ENCODE measurements at places on chromosomes 1 and 21. TPM values are rescaled to one million over a fixed set of nuclear protein-coding genes. Genes with fewer than 3 reads are reported as not detected.

The BACE2 gene
- 35.5 TPM for total RNA-seq

The RGS8 gene
- not detected for total RNA-seq

GRCh38 chr1:109485001-109485400 lies 1.3 kb downstream of the ATXN7L2 start:
- DNase-seq: no peak

The IGSF8 gene
- 51.9 TPM for total RNA-seq

GRCh38 chr1:153795934-153796785 lies 21.0 kb downstream of the SLC27A3 start:
- DNase-seq: peak; percentile 72

DNA sequence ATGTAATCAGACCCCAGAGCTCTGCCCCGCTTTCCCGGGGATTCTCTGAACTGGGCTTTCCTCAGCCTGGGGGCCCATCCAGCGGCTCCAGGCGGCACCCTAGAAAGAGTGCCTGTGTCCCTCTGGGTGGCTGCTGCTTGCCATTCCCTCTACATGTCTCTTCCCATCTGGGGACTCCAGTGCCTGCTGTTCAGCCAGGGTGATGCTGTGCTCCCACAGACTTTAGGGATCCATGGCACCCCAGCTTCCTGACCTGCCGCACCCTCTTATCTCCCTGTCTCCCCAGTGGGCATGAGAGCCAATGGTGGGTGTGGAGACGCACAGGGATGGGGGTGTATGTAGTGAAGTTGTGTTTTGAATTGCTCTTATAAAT lies 16.2 kb downstream of the TRAPPC10 start:
- no peak for DNase-seq

The DIRAS3 gene
- total RNA-seq: 2.2 TPM

- DNase-seq: no peak
Observed at GRCh38 chr1:52164604-52165003, 22.7 kb downstream of the ZFYVE9 start.

The FAAH gene
- 32.3 TPM for total RNA-seq

The FCGR3A gene
- total RNA-seq: 1.8 TPM

GRCh38 chr1:236315518-236315917 lies 33.8 kb upstream of the ERO1B start:
- DNase-seq: no peak

DNA sequence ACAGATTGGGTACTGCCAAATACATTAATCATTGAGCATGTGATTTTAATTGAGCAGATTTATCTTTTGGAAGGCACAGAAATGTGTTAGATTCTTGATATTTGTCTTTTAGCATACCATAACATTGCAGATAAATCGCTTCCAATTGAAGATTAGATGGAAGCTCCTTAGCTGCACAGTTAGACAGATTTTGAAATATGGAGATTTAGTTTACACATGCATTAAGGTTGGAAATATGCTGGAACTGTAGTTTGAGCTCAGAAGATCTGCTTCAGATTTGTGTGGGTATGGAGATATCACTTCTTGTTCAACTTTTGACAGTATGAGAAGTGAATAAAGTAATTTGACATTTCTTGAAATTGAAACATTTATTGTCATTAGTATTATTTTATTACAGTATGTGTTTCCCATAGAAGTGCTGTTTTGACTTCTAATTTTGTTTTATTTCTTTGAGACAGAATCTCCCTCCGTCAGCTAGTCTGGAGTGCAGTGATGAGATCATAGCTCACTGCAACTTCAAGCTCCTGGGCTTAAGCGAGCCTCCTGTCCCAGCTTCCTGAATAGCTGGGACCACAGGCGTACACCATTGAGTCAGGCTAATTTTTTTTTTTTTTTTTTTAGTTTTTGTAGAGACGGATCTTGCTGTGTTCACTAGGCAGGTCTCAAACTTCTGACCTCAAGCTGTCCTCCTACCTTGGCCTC lies 29.1 kb downstream of the THRAP3 start:
- DNase-seq: no peak

The TEDDM1 gene
- not detected for total RNA-seq

DNA sequence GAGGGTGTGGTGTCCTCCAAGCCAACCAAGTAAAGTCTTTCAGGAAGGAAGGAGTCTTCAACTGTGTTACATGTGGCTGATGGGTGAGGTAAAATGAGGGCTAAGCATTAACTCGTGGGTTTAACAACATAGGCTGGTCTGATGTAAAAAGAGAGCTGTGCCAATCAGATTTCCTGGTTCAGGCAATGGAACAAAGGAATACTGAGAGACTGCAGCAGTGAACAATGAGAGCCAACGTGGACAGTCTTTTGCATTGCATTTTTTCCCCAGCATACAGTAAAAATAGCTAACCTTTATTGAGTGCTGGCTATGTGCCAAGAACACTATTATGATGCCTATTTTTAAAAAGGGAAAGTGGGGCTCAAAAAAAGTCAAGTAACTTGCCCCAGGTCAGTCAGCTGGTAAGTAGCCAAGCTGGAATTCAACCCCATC lies 31.1 kb downstream of the DLGAP3 start:
- no peak for DNase-seq

GRCh38 chr1:7755448-7755847 lies 15.6 kb upstream of the VAMP3 start:
- no peak for DNase-seq

GRCh38 chr1:109570414-109570813 lies 22.0 kb downstream of the GNAI3 start:
- DNase-seq: no peak

DNA sequence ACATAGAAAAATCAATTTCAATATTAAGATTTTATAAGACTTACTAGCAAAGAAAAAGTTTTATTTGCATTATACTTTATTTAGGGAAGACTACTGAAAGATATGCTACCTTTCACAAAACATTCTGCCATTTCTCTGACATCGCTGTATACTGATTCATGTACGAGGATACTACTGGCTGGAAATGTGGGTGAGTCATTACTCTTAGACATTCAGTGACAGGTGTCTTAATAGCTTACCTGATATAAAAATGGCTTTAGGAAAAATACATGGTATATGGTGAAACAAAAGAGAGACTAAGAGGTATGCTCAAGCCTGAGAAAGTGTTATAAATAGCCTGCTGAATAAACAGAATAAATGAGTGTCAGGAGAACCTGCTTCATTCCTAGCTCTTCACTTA lies 73.0 kb upstream of the EXO1 start:
- DNase-seq: no peak

The OR6N1 gene
- not detected for total RNA-seq

GRCh38 chr1:59759156-59759925 lies 55.4 kb upstream of the HOOK1 start:
- DNase-seq: peak; percentile 83

- DNase-seq: no peak
Observed at GRCh38 chr1:174204697-174205308, 45.5 kb downstream of the RABGAP1L start.

The SPRR3 gene
- not detected for total RNA-seq
